Stimulated activated CD8-positive, alpha-beta memory T cell treated with anti-CD3 and anti-CD28 coated beads, Interleukin-15, amount 100 ng/mL, for 24 hours (primary cell): ENCODE measurements at places on chromosomes 12 and 14.

GRCh38 chr14:59918824-59919569, 947 bp upstream of the LRRC9 start:
- no peak for DNase-seq

GRCh38 chr12:132156573-132157325, 12.5 kb downstream of the NOC4L start:
- DNase-seq: no peak

DNA sequence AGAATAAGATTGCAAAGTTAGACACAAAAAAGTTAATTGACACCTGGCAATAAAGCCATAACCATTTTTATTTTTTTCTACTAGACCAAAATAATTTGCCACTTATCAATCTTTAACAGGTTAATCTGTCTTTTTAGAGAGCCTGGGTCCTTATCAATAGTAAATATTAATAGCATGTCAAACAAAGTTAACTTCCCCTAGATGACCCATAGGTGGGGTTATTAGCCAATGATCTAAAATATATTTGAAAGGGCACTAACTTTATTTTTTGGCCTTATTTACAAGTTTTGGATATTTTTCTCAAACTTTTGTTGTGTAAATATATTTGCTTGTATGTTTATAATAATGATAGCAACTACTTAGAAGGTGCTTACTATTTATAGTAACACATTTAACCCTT, 3.9 kb downstream of the ANKRD33 start:
- no peak for DNase-seq

- no peak for DNase-seq
Measured at GRCh38 chr12:131087991-131088700, 134.4 kb downstream of the ADGRD1 start.

GRCh38 chr14:54083549-54084239, 127.1 kb upstream of the BMP4 start:
- DNase-seq: no peak

DNA sequence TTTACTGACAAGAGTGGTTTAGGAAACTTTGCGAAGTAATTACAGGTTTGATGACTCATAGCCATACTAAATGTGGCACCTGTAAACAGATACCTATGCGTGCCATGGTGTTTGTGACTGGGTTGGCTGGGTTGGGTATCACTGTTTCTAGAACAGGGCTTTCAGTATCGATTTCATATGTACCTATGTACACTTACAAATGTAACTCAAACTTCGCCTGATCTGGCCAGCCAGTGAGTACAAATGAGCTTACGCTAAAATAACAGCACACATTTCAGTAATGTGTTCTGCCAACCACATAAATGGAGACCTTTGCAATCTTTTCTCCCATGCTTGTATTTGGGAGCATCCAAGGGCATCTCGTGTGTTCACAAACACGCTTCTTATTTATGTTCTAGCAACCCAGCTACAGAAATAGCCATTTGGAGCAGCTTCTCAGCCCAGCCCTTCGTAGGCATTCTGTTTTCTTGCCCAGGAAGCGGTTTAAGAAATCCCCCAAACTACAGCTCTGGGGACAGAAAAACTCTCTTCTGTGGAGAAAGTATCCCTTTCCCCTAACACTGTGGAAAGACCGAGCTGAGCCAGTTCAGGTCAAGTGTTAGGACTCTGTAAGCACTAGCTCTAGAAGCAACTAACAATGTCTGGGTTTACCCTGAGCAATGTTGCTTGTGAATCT, 42.3 kb upstream of the MDM1 start:
- no peak for DNase-seq

DNA sequence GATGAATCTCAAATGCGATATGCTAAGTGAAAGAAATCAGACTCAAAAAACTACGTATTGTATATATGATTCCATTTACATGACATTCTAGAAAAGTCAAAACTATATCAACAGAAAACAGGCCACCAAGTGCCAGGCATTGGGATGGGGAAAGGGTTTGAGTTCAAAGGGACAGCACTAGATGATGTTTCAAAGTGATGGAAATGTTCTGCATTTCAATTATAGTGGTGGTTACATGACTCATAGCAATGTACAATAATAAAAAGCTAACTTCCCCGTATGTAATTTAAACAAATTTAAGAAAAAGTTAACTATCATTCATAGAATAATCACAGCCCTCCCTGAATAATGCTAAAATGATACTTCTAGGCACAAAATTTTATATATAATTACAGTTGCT, 13.5 kb downstream of the HECTD1 start:
- no peak for DNase-seq

DNA sequence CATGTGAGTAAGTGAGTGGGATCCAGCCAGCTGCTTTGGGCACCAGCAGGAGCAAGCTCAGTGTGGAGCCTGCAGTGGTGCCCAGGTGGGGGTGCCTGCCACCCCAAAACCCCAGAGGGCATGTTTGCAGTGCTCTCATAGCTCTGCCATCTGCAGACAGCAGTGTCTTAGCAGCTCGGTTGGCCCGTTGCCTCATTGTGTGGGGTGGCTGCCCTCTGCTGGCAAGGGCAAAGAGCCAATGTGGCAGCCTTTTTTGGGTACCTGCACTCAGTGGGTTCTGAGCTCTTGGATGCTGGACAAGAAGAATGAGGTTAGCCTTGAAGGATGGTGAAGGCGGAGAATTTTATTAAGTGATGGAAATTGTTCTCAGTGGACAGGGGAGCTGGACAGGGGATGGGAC, 52.3 kb downstream of the NEUROD4 start:
- peak; percentile 30 for DNase-seq

DNA sequence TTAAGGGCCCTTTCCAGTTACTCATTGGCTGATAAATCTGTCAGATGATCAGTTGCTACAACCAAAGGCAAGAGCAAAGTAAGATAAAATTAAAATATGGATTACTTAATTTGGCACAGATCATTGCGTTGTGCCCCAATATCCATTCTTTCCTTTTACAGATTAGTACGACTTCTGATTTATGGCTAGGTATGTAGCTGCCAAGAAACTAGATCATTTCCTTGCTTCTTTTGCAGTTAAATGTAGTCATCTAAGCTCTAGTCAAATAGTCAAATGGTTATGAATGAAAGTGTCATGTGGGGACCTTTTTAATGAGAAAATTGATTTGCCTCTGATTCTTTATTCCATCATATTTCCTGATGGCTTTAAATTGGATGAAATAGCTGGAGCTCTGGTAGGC, 1039.9 kb upstream of the FLRT2 start:
- no peak for DNase-seq

DNA sequence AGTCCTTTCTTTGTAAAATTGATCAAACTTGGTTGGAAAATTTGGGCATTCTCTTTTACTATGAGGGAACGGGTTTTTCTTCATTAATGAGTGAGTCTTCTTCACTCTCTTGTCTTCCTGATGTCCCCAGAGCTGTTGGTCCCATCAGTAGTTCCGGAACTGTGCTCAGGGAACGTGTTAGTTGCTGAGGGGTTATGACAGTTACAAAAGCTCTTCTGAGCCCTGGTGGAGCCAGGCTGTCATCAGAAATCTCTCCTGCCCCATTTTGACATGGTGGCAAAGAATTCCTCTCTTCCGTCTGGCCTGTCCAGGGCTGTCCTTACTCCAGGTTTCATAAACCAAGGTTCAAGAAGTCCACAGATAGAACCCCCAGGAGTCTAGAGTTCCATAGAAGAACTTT, 208.5 kb downstream of the SLC41A2 start:
- DNase-seq: no peak

- no peak for DNase-seq
Measured at GRCh38 chr12:132218527-132218875, 74.2 kb downstream of the NOC4L start.

GRCh38 chr12:42213954-42214426, 24.1 kb downstream of the YAF2 start:
- no peak for DNase-seq

DNA sequence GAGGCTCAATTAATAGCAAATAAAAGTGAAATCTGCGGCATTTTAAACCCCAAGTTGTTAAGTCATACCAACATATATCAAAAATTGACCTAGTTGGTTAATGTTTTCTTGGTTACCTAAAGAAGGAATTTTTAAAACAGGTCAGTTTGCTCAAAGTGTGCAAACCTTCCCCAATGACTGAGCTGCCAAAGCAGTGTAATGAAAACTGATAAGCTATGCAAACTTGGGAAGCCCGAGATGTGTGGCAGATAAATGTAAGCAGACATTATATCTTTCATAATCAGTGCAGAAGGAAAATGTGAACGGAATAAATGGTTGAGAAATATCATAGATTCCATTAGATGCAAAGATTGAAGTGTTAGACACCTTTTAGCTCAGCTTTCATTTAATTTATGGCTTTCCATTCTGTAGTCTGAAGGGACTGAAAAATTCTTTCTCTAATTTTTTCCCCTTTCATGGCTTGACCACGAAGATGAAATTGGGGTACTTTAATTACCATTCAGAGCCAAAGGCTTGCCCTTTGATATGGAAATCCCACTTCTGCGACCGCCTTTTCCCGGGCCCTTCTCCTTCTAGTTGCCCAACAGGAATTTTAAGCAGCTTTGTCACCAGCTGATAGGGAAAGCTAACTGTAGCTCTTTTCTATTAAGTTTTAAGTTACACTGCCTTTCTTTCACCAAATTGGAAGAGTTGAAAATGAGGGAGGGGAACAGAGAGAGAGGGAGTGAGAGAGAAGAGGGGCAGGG, 306.6 kb upstream of the SOX5 start:
- no peak for DNase-seq

DNA sequence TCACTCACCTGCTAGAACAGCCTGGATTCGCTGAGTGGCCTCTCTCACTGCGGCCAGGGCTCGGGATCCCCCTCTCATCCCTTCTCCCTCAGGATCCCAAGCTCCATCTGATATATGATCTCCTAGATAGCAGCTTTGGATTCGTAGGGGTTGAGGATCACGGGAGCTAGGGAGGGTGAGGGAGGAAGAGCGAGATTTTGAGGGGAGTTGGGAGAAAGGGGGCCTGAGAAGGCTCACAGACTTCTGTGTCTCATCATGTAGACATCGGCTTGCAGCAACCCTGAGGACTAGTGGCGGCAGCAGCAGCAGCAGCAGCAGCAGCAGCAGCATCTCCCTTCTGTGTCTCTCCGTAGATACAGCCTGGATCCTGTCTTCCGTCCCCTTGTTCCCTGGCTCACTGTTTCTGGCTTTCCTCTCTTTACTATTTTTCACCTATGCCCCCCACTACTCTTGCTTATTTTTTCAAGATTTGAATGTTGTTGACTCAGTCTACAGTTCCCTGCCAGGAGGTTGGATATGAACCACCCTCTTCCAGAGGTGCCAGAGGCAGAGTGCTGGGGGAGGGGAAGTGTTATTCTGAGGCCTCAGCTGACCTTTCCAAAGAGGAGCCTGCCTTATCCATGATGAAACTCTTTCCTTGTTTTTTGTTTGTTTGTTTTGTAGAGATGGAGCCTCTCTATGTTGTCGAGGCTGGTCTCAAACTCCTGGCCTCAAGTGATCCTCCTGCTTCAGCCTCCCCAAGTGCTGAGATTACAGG, at the start of gene CIROP:
Gene CIROP, minus strand, starts transcription at position 399 of the 757 bp plus-strand sequence. Its CDS starts 69 bp downstream, at position 330.
- no peak for DNase-seq

DNA sequence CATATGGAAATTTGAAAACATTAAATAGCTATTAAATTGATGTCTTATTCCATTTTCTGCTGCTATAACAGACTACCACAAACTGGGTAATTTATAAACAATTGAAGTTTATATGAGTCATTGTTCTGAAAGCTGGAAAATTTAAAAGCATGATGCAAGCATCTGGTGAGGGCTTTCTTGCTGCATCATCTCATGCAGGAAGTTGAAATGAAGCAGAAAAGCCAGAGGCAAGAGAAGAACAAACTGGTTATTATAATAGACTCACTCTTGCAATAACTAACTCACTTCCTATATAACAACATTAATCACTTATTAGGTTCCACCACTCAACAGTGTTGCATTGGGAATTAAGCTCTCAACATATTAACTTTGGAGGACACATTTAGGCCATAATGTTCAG, 1277.4 kb downstream of the LRFN5 start:
- DNase-seq: no peak

- DNase-seq: no peak
Measured at GRCh38 chr14:68312884-68313610, 479.8 kb downstream of the ZFP36L1 start.

- no peak for DNase-seq
Measured at GRCh38 chr14:95739356-95739755, 25.4 kb upstream of the TCL1A start.

GRCh38 chr12:25866586-25867378, 91.7 kb upstream of the RASSF8 start:
- DNase-seq: no peak

- DNase-seq: no peak
Measured at GRCh38 chr12:65209655-65210043, 40.3 kb downstream of the LEMD3 start.

- DNase-seq: no peak
Measured at GRCh38 chr14:26917086-26917485, 319.3 kb upstream of the NOVA1 start.

DNA sequence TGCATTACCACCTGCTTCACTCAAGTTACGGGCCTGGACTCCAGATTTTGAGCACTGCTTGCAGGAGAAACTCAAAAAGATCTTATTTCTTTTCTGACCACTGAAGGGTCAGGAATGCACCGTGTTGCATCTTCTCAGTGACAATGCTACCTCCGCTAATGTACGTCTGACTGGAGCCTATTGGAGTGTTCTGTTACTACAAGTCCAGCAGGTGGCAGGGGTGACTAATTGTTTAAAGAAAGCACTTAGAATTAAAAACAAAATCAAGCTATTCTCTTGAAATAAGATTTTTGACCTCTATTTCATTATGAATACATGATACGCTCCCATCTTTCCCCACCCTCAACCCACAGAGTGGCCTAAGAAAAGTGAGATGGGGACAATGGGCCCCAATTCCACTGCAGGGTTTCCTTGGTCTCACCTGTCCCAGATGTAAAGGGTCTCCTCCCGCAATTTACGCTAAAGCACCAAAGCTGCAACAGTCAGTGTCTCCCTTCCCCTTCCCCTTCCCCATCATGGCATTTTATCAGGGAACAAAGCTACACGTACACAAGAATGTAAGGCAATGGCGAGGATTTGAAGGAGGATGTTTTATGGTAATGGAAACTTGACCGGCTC, 2.2 kb downstream of the TBPL2 start:
- DNase-seq: no peak

- no peak for DNase-seq
Measured at GRCh38 chr12:118685983-118686607, 295.2 kb upstream of the SRRM4 start.

- DNase-seq: no peak
Measured at GRCh38 chr12:119715268-119715620, 47.3 kb downstream of the PRKAB1 start.

- DNase-seq: no peak
Measured at GRCh38 chr14:104439625-104440024, 139.9 kb upstream of the C14orf180 start.

- DNase-seq: peak; percentile 71
Measured at GRCh38 chr14:100850841-100851585, 25.1 kb downstream of the MEG3 start.

DNA sequence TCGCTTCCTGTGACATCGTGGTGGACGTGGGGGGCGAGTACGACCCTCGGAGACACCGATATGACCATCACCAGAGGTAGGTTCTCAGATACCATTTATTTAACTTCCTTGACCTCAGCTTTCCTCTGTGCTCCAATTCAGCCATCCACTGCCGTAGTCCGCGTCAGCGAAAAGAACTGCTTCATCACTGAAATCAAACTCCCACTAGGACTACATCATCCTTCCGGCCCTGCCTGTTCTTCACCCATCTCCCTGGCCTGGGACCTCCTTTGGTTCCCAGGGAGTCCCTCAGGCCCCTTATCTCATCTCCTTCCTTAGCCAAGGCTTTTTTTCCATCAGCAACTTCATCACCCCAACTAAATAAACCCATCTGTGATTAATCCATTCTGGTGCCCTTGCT, 692 bp downstream of the MYG1 start:
- no peak for DNase-seq

GRCh38 chr12:65803251-65803650, 21.0 kb upstream of the HMGA2 start:
- no peak for DNase-seq
